ENCODE measurements at places on chromosomes 4 and X.

DNA sequence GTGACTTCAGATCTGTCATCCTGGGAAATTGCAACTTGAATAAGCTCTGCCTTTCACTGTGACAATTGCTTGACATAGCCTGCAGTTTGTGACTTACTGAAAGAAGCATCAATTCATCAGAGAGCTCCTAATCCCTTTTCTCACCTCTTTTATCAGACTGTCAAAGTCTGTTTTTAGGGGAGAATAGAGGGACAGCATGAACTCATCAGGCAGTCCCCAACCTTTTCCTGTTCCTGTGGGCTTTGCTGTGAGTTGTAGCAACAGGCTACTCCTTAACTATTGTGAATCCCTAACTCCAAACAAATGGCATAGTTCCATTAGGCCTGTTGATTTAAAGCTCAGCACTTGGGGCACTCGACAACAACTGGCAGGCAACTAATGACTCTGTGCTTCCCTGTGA is 64.9 kb downstream of the DOCK11 start:
- no peak for DNase-seq

DNA sequence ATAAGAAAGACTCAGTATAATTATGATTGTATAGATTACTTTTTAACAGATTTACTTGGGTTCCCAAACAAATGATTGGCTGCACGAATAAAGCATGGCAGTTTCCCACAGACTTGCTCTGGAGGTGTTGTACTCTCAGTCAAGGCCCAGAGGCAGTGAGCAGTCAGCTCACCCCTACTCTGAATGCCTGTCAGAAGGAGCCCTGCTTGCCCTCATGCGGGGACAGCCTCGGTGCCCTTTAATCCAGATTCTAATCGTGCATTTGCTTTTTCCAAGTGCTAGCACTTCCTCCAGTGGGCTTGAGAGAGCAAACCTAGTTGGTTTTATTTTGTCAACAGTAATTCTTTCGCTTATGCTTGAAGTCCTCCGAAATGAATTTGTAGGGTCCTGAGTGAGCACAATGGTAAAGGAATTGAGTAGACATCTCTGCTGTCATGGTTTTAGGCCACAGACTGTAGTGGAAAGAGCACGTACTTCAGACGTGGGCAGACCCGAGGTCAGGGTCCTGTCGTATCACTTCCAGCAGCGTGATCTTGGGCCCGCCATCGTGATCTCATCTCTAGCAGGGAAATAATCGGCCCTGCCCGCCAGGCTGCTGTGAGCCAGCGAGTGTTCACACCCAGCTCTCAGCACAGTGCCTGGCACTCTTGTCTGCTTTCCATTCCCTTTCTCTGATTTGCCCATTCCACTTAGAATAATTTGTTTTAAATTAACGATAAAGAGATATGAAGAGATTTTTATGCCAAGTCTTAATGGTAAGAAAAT is 48.3 kb downstream of the GRK4 start:
- DNase-seq: no peak

DNA sequence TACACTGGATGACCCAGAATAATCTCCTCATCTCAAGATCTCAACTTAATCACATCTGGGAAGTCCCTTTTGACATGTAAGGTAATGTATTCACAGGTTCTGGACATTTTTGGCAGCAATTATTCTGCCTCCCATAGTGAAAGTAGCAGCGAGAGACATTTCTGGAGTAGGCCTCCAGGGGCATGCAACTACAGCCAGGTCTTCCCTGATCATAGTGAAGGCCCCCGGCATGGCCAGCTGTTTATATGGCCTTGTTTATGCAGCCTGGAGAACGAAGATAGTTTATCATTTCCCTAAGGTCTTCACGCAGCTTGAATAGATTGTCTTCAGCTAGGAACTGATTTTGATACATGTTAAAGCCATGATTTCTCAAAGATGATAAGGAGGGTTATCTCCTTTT is 139.9 kb downstream of the RNF150 start:
- DNase-seq: no peak

GRCh38 chr4:77158487-77158861 is 1.5 kb downstream of the CCNG2 start:
- DNase-seq: peak; percentile 58

- peak; percentile 62 for DNase-seq
Observed at GRCh38 chrX:116009346-116009745, 161.2 kb upstream of the AGTR2 start.

GRCh38 chr4:111556141-111556781 is 589.0 kb upstream of the FAM241A start:
- no peak for DNase-seq

DNA sequence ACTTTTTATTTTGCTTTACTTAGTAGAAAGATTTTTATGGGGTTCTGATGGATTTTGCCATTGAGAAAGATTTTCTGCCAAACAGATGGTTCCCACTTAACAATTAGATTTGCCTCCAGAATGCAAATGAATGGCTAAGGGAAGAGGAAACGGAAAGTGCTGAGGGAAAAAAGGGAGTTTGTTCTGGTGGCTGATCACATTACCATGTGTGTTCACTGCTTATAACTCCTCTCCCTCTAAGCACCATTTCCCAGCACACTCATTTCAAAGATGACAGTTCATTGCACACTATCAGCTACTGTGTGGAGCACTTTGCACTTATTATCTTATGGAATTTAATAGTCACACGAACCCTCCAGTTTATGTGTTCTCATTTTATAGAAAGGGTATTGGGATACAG is 68.0 kb upstream of the GRID2 start:
- no peak for DNase-seq

DNA sequence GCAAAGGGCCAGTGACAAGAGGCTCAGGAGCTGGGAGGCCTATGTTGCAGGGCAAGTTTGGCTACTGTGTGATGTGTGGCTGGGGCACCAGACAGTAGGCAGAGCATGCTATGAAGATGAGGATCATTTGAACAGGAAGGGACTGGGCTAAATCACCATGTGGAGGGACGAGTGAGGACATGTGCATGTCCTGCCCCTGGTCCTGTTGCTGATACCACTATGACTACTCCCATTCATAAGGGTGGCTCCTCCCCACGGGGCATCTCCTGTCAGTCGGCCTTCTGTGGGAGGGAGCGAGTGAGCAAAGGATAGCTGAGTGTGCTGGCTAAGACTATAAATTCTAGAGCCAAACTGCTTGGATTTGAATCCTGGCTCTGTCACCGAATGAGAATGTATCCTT is 139.2 kb downstream of the TMEM164 start:
- DNase-seq: no peak

DNA sequence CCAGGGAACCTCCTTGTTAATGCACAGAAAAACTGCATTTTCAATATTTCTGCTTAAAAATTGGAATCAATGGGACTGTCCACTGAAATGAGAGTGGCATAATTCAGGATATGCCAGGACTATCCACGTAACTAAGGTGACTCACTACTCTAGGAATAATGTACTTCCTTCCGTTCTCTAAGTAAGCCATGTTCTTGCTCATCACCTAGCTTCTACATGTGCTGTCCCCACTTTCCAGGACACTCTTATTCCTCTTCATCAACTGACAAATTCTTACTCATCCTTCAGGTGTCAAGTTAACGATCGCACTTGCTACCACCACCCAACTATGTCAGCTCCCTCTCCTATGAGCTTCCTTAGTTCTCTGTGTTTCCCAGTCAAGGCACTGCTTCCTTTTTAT is 342.8 kb upstream of the F9 start:
- DNase-seq: no peak

DNA sequence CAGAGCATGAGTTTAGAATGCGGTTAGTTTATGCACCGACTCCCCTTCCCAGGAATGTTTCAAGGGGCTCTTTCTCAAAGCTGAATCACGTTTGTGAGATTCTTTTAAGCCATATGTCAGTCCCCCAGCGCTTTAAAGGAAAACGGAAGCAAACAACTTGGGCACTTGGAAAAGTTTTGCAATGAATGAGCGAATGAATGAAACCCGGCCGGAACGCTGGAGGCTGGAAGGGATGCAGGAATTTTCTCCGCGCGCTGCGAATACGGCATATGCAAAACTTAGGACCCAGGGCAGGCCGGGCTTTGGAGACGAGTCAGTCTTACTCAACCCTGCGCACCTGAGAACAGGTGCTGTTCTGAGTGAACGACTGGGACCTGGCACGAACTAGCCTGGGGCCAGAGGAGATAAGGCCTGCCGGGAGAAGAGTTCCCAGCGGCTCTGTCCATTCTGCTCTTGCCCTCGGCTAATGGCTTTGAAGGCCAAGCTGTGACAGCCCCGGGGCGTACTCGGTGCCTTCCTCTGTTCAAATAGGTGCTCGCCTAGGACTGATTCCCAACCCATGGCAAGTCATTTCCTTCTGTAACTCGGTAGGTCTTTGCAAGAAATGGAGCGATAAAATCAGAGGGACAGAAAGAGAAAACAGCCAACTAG is 743 bp upstream of the NRK start:
- DNase-seq: peak; percentile 89

GRCh38 chrX:13317366-13317765 is 2.5 kb downstream of the ATXN3L start:
- DNase-seq: no peak

DNA sequence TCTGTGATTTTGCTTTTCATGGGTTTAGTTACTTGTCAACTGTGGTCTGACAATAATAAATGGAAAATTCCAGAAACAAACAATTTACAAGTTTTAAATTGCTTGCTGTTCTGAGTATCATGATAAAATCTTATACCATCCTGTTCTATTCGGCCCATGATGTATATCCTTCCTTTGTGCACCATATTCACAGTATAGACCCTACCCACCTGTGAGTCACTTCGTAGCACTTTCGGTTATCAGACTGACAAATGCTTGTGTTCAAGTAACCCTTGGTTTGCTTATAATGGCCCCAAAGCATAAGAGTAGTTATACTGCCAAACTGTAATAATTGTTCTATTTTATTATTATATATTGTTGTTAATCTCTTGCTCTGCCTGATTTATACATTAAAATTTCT is 1183.4 kb upstream of the PCDH7 start:
- no peak for DNase-seq

Data from islet precursor cell (in vitro differentiated cells).